Globus pallidus (tissue), 1 donor: ENCODE measurements at places on chromosomes 16 and 17.

DNA sequence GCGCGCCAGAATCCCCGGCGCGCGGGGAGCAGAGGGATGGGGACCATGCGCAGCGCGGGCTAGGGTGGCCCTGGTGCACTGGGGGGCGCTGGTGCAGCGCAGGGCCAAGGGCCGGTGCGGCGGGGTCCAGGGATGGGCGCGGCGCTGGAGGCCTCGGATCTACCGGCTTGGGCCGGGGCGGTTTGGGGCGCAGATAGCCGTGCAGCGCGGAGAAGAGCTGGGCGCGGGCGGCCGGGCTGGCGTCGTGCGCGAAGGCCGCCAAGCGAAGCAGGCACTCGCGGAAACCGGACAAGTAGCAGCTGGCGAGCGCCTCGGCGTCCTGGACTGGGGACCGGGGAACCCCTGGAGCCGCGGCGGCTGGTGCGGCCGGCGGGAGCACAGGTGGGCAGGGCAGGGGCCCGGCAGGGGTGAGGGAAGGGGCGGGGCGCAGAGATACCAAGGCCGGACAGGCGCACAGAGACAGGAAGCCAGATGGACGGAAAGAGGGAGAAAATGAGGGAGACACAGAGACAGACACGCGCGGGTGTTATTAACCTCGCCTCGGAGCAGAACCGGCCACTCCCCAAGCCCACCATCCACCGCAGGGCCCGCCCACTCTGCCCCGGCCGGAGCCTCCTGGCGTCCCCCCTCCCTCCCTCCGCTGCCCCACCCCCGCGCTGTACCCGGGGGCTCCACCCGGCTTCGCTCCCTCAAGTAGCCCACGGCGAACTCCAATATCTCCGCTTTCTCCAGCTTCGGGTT, 2.1 kb downstream of the HES7 start:
- peak; percentile 74 for DNase-seq

GRCh38 chr17:6279659-6280058, 155.3 kb downstream of the AIPL1 start:
- no peak for DNase-seq

DNA sequence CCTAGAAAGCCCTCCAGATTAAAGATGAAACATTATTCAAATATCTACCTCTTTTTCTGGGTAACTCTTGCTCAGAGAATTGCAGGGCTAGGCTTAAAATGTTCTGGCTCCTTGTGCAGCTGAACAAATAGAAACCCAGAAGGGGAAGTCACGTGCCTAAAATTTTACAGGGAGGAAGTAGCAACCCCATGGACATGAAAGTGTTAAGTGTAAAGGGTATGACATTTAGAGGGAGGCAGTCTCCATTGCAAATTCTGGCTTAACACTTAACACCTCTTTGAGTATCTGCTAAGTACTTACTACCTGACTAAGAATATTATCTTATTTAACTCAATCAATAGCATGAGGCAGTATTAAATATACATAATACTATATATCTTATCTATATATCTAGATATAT, 376.1 kb upstream of the ERCC4 start:
- DNase-seq: no peak

DNA sequence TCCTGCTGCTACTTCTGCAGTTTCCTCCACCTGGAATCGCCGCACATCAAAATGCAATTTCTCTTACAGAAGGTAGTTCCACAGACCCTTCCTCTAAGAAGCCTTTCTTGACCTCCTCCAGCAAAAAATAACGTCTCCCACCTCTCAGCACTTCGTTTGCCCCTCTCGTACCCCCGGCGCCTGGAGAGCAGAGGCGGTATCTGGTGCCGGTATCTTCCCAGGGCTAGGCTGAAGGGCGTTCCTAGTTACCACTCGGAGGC, 482 bp downstream of the DCTPP1 start:
- DNase-seq: no peak

DNA sequence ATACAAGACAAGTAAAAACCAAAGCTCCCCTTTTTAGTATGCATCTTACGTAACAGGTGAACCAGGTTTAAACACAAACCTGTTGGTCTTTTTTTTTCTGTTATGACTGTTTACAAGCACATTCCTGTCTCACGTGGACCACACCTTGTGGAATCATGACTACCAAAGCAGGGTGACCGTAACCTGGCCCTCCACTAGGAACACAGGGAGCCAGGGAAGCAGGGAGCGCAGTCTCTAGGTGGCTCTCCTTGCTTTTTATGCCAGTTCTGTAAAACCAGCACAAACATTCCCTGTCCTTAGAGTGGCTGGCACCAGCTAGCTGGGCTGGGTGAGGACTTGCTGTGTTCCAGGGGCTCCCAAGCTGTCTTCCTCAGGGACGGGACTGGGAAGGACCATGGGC, 44.1 kb downstream of the DDX19A start:
- DNase-seq: no peak

DNA sequence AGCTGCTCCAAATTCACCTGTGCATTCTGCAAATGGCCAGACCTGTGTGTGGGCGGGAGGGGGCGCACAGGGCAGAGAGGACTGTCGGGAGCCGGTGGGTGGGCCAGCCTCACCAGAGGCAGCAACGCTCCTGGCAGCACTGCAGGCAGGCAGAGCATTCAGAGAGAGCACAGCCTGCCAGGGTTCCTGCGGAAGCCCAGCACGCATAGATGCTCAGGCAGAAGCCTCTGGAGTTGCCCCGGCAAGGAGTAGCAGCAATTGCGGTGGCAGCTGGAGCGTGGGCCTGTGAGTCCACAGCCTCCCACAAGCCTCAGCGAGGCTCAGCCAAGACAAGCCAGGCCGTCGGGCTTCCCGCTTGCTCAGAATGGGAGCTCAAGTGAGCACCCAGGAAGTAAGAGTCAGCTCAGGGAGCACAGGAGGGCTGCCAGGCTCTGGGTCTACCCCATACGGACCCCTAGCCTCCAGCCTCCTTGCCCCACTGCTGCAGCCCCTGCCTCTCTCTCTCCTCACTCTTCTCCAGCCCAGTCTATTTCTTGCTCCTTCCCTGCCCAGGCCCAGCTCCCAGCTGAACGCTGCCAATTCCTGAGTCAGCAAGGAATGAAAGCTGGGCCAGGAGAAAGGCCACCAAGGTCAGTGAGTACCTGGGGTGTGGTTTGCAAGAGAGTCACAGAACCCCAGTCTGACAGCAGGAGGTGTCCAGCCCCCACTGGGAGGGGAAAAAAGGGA, 9.6 kb downstream of the EMC6 start:
- DNase-seq: no peak

- no peak for DNase-seq
These were observed 3.9 kb downstream of the DPEP2 start for GRCh38 chr16:67995423-67995822.

DNA sequence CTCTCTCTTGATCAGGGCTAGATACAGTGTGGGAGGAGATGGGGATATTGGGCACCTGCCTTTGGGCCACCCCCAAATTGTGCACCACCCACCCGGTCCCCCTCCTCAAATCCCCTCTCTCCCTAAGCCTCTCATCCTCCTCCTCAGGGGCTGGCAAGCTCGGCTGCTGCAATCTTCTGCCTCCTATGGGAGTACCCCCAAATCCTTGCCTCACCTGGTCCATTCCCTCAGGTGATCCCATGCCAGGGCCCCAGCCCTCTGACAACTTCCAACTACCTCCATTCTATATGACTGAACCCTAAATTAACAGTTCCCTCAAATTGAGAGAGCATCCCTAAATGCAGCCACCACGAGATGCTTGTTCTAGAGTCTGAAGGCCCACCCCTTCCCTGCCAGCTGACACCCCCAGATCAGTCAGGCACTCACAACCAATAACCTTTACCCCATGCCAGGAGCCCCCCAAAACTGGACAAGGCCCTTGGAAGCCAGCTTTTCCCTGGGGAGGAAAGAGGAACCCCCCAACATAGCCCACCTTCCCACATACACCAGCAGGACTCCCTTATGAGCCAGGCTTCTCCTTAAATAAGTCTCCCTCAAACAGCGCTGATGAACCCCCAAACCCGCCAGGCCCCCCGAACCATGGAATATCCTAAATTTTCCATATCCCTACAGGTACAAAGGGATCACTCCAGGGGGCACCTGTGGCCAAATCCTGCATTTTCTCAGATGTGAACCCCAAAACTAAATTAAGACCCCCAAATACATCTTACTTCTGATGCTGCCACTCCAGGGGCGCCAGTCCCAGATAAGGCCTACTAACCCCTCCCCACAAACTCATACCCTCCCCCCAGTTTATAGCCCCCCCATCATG, 3.2 kb downstream of the DLG4 start:
- no peak for DNase-seq

DNA sequence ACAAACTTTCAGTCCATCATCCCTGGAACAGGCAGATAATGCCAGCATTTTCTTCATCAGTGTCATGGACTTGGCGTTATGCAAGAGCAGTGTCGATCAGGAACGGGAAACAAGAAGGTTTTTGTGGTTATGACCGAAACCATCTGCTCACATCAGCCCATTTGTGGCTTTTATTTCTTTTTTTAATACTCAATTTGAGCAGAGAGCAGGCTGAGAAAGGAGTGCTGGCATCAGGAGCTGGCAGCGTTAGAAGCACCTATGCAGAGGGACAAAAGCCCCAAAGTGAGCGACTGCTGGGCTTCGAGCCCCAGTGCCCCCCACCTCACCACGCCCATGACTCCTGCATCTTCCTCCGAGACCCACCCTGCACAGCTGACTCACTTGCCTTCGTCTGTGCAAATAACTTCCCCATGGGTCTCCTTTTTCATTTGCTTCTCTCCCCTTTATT, 16.2 kb upstream of the CD300E start:
- DNase-seq: peak; percentile 29

DNA sequence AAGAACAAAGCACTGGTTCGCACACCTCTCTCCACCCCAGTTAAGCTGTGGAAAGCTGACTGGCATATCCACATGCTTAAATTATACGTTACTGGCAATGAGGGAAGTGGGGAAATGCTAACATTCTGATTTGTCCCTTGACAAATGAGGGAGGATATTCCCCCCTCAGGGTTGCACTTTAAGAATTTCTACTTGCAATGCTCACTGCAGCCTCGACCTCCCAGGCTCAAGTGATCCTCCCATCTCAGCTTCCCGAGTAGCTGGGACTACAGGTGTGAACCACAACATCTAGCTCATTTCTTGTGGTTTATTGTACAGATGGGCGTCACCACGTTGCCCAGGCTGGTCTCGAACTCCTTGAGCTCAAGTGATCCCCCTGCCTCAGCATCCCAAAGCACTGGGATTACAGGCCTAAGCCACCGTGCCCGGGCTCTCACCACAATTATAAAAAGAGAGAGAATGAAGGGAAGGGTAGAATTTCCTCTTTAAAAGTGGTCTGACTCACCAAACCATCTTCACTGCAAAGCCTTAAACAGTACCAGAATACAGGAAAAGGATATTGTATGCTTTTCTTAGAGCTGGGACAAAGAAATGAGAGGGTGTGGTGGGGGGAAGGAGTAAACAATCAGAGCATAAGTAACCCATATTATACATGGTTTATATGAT, 38.9 kb downstream of the KANSL1 start:
- no peak for DNase-seq

- no peak for DNase-seq
These were observed 13.2 kb upstream of the RPL13 start for GRCh38 chr16:89547291-89547690.

DNA sequence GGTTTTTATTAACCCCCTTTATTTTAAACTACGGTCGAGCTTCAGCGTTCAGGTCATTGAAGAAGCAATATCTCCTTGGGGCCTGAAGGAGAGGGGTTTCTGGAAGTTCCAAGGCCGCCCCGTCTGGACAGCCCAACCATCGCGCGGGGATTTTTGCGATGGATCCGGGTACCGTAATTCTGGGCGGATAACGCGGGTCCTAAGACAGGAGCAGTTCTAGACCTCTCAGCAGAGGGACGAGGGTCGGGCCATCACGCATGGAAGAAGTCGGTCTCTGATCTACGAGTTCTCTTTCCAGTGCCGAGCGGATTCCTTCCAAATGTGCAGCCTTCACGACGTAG, 3.6 kb downstream of the BORCS6 start:
- no peak for DNase-seq
